Thymus (tissue), 14 donors: ENCODE measurements at places on chromosomes 16 and 17. TPM values are rescaled to one million over a fixed set of nuclear protein-coding genes. Genes with fewer than 3 reads are reported as not detected.
A peak's percentile ranks its signal among the peaks of the same experiment; 100 is the strongest.

- H3K27ac ChIP-seq, result no peak overlapping the region
- no peaks in the 10 kb centered on the region for H3K4me1 ChIP-seq
- H3K27me3 ChIP-seq, result no peaks in the 10 kb centered on the region
Observed at GRCh38 chr17:19265755-19266154, 28.6 kb downstream of the EPN2 start.

- H3K4me1 ChIP-seq, result peaks cover 86% of the 10 kb centered on the region
- H3K27ac ChIP-seq, result no peak overlapping the region
- H3K4me3 ChIP-seq, result no peak overlapping the region
- H3K36me3 ChIP-seq, result peaks cover 10% of the 10 kb centered on the region
- DNase-seq, result no peak
Observed at GRCh38 chr17:57548421-57549410, 196.4 kb downstream of the CCDC182 start.

DNA sequence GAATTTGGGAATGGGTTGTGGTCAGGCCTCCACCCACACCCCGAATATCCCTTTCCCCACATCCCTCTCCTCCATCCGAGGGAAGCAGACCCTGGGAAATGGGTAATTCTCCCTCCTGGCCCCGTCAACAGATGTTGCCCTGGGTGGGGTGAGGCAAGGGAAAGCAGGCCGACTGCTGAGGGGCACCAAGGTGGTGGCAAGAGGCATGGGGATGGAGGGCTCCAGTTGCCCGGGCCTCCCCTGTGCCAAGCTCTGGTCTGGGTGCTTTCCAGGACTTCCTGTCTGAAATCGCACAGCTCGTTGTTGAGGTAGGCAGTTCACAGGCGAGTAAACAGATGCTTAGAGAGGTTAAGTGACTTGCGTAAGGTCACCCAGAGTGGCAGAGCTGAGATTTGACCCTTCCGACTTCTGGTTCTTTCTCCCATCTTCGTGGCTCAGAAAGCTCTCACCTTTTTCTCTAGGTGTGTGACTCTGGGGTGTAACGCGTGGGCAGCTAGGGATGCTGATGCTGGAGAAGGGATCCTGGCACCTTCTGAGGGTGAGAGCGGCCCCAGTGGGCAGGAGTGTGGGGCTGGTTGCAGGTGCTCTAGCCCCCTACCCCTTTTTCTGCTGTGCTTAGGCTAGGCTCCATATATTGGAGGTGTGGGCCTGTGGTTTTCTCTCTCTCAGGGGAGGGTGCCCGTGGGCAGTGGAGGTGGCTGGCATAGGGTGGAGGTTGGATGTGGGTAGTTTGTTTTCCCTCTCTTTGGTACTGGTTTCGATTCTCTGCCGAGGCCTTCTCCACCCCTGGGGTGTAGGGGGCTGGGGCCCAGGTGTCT is 17.2 kb downstream of the RARA start:
- DNase-seq, result no peak
- H3K36me3 ChIP-seq, result peaks cover 6% of the 10 kb centered on the region
- no peak overlapping the region for H3K4me3 ChIP-seq
- H3K4me1 ChIP-seq, result peaks cover 93% of the 10 kb centered on the region

- DNase-seq, result no peak
- no peak overlapping the region for H3K4me3 ChIP-seq
- H3K4me1 ChIP-seq, result no peaks in the 10 kb centered on the region
- no peaks in the 10 kb centered on the region for H3K27me3 ChIP-seq
Observed at GRCh38 chr16:72166954-72167561, 4.9 kb downstream of the PMFBP1 start.

DNA sequence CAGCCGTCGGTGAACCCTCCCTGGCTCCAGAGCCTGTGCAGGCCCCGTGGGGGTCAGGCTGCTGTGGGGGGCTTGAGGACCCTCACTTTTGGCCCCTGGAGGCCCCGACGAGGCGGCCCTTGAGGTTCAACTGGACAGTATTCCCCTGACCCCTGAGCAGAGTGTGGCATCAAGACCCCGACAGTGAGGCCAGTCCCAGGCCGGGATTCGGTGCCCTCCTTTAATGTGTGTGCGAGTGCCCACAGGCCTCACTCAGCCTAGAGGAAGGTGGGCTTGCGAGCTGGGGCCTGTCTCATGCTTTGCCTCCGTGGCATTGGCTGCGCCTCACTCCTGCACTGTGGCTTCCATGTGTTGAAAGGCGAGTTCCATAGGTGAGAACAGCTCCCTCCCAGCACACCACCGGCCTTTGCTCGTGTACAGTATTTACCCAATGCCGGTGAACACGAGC is 94.5 kb downstream of the METRNL start:
- H3K27me3 ChIP-seq, result no peaks in the 10 kb centered on the region
- no peak overlapping the region for H3K4me3 ChIP-seq

DNA sequence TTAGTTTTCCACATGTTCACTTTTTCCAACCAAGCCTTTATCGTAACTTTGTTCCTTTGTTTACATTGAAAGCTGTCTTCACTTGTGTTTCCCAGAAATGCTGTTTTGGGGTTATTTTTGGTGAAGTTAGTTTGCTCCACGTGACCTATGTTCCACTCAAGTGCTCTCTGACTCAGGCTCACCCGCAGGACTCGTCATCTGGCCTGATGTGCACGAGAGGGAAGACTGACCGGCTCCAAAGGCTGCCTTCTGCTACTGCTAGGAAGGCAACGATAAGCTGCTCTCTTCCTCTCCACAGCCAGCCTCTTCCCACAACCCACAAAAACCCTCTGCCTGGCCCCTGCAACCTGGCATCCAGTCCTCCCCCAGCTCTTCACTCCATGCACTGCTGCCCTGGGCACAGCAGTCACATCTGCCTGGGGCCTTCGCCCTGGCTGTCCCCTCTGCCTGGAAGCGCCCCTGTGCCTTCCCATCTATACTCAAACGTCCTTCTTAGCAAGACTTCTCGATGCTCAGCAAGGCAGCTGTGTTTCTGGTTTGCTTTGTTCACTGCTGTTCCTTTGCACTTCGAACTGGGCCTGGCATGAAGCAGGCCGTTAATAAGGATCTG is 28.0 kb downstream of the ZCCHC14 start:
- H3K4me1 ChIP-seq, result peaks cover 30% of the 10 kb centered on the region
- H3K4me3 ChIP-seq, result no peak overlapping the region
- H3K27me3 ChIP-seq, result no peaks in the 10 kb centered on the region
- no peaks in the 10 kb centered on the region for H3K36me3 ChIP-seq
- H3K27ac ChIP-seq, result peak overlapping the region; percentile 84

- no peaks in the 10 kb centered on the region for H3K36me3 ChIP-seq
- no peak overlapping the region for H3K27ac ChIP-seq
- peaks cover 3% of the 10 kb centered on the region for H3K27me3 ChIP-seq
- H3K4me3 ChIP-seq, result no peak overlapping the region
Observed at GRCh38 chr17:40460604-40460967, 17.3 kb downstream of the IGFBP4 start.

GRCh38 chr16:15765880-15766279 is 90.9 kb downstream of the MYH11 start:
- no peak overlapping the region for H3K27ac ChIP-seq
- H3K36me3 ChIP-seq, result no peaks in the 10 kb centered on the region
- peak; percentile 53 for DNase-seq

DNA sequence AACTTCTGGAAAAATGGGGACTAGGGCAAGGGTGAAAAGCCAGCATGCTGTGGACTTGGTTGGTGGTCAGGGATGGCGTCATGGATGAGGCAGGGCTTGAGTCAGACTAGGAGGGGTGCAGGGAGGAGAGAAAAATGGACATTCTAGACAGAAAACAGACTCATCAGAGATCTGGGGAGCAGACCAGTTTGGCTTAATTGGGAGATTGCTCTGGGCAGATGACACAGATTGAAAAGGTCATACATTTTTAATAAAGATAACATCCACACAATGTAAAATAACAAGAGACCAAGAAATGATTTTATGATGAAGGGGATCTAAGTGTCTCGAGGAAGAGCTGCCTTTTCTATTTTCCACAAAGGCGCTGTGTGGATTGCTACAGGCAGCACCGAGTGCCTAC is 326.3 kb downstream of the XYLT1 start:
- DNase-seq, result no peak
- H3K36me3 ChIP-seq, result no peaks in the 10 kb centered on the region
- H3K27ac ChIP-seq, result no peak overlapping the region
- H3K27me3 ChIP-seq, result no peaks in the 10 kb centered on the region
- no peak overlapping the region for H3K4me3 ChIP-seq
- H3K4me1 ChIP-seq, result no peaks in the 10 kb centered on the region

CHST4 gene
- 0.24 TPM for total RNA-seq
